Upper lobe of right lung (tissue), 1 donor: ENCODE measurements at places on chromosomes 16 and 17.

GRCh38 chr17:58968426-58969061, 138.1 kb downstream of the TRIM37 start:
- peaks cover 4% of the 10 kb centered on the region for H3K4me1 ChIP-seq
- no peak for DNase-seq
- H3K27ac ChIP-seq = no peak overlapping the region
- H3K4me3 ChIP-seq = no peak overlapping the region
- no peaks in the 10 kb centered on the region for H3K27me3 ChIP-seq

DNA sequence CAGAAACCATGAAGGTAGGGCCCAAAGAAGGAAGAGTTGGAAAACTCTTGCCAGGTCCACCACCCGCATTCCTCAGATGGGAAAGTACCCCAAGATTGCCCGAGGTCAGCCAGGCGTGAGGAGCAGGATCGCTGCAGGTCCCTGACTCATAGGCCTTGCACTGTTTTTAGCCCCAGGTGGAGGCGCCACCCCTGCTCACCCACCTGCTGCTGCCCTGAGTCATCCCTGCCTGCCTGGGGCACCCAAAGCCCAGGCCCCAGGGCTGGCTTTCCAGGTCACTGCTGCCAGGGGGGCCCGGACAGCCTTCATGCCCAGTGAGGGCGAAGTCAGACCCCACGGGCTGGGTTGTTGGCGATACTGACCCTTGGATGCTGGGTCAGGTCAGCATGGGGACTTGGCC, 100.9 kb downstream of the AMFR start:
- no peaks in the 10 kb centered on the region for H3K4me1 ChIP-seq
- H3K36me3 ChIP-seq = no peaks in the 10 kb centered on the region
- H3K4me3 ChIP-seq = no peak overlapping the region
- no peaks in the 10 kb centered on the region for H3K27me3 ChIP-seq

DNA sequence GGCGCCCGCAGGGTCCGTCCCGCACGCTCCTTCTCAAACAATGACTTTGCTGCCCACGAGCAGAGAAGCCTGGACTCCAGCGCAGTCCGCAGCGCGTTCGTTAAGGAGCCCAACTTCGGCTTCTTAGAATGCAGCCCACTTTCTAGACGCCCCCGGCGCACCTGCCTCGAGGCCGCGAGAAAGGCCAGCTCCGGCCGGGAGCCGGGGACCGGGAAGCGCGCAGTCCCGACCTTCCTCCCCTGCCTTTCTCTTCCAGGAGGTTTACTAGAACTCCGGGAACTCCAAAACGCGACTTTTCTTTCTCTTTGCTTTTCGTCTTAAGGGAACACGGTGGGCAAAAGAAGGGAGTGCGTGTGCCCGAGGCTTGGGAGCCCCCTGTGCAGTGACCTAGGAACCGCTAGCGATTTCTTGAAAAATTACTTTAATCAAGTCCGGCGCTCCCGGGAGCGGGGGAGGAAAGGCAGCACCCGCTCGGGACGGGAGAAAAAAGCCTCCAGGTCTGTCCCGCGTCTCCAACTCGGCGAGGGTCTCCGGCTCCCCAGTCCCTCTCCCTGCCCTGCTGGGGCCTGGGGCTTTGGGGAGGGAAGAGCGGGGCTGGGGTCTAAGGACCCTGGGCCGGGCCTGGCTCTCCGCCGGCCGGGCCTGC, 2.6 kb downstream of the HNF1B start:
- H3K4me1 ChIP-seq = peaks cover 31% of the 10 kb centered on the region
- H3K4me3 ChIP-seq = peak overlapping the region; percentile 53
- peak overlapping the region; percentile 81 for H3K27ac ChIP-seq
- peaks cover 89% of the 10 kb centered on the region for H3K27me3 ChIP-seq

- peaks cover 8% of the 10 kb centered on the region for H3K27me3 ChIP-seq
- DNase-seq = no peak
- no peak overlapping the region for H3K4me3 ChIP-seq
Measured at GRCh38 chr17:21500064-21500463, 123.9 kb downstream of the KCNJ12 start.

GRCh38 chr17:81941484-81942166, 4.5 kb upstream of the PYCR1 start:
- DNase-seq = peak; percentile 64
- no peak overlapping the region for H3K27ac ChIP-seq
- peaks cover 9% of the 10 kb centered on the region for H3K4me1 ChIP-seq
- H3K36me3 ChIP-seq = no peaks in the 10 kb centered on the region
- no peak overlapping the region for H3K4me3 ChIP-seq
- H3K27me3 ChIP-seq = peaks cover 12% of the 10 kb centered on the region

DNA sequence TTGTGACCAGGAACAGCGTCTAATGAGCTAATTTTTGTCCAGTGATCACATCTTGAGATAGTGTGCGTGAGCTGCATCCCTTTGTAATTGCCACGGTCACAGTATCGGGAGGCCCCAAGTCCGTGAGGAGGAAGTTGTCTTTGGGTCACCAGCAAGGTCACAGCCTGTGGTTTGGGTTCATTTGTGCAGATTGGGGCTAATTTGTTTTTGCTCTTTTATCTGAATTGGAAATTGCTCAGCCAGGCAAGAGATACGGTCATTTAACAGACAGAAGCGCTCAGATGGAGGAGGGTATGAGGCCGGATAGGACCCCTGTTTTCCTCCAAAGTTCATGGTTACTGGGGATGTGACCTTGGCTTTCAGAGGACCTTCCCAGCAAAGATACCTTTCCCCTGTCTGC, 174.1 kb downstream of the SNX29 start:
- DNase-seq = no peak
- H3K36me3 ChIP-seq = no peaks in the 10 kb centered on the region
- H3K4me3 ChIP-seq = no peak overlapping the region

- no peak overlapping the region for H3K4me3 ChIP-seq
- peaks cover 19% of the 10 kb centered on the region for H3K36me3 ChIP-seq
- H3K4me1 ChIP-seq = peaks cover 4% of the 10 kb centered on the region
- no peak for DNase-seq
Measured at GRCh38 chr16:88067530-88068411, 116.5 kb downstream of the BANP start.

DNA sequence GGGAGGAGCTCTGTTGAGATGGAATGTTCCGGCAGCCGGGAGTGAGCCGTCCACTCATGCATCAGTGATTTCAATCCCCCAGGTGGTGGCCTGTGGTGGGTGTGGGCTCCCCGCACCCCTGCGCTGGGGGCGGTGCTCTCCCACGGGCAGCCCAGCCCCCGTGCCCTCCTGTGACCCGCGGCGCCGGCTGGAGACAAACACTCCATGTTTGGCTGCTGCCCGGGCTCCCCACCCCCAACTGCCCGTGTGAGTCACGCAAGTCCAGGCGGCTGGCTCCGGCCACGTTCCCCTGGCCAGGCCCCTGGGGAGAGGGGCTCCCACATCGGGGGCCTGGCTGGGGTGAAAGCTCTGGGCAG, 29.4 kb downstream of the CACNA1H start:
- no peaks in the 10 kb centered on the region for H3K36me3 ChIP-seq
- DNase-seq = peak; percentile 87
- H3K27me3 ChIP-seq = no peaks in the 10 kb centered on the region
- H3K27ac ChIP-seq = peak overlapping the region; percentile 17
- peaks cover 20% of the 10 kb centered on the region for H3K4me1 ChIP-seq
- H3K4me3 ChIP-seq = peak overlapping the region; percentile 26

- DNase-seq = no peak
- no peak overlapping the region for H3K4me3 ChIP-seq
- no peak overlapping the region for H3K27ac ChIP-seq
- no peaks in the 10 kb centered on the region for H3K27me3 ChIP-seq
Measured at GRCh38 chr16:12240036-12240435, 263.5 kb downstream of the SNX29 start.
